K562 (cell line): ENCODE measurements at places on chromosomes 16 and 17.

DNA sequence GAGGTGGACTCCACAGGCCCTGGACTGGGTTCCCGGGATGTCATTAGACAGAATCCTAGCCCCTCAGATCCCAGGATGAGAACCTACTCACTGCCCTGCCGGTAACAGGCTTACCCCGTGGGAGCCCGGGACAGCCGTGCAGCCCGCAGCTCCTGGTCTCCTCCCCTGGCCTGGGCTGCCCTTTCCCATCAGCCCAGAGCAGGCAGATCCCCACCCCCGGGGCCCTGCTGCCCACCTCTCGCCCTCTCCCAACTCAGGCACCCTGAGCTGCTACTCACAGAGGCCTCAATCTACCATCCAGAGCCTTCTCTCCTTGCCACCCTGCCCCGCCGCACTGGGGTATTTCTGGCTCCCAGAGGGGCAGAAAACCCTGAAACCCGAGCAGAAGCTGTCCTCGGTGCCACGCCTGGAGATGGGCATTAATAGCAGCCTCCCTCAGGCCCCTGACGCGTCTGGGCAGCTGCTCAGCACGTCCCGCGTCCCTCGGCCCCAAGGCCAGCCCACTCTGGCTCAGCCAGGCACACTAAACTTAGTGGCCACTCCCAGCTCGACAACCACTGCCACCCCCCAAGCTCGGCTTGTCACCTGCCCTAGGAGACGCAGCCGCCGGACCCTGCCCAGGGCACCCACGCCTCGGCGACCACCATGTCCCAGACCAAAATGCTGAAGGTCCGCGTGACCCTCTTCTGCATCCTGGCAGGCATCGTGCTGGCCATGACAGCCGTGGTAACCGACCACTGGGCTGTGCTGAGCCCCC lies at the start of gene CACNG1:
Gene CACNG1 (plus strand): TSS at position 539 of the 757 bp plus-strand sequence. CDS start 107 bp downstream, at position 646.
- DNase-seq = no peak

DNA sequence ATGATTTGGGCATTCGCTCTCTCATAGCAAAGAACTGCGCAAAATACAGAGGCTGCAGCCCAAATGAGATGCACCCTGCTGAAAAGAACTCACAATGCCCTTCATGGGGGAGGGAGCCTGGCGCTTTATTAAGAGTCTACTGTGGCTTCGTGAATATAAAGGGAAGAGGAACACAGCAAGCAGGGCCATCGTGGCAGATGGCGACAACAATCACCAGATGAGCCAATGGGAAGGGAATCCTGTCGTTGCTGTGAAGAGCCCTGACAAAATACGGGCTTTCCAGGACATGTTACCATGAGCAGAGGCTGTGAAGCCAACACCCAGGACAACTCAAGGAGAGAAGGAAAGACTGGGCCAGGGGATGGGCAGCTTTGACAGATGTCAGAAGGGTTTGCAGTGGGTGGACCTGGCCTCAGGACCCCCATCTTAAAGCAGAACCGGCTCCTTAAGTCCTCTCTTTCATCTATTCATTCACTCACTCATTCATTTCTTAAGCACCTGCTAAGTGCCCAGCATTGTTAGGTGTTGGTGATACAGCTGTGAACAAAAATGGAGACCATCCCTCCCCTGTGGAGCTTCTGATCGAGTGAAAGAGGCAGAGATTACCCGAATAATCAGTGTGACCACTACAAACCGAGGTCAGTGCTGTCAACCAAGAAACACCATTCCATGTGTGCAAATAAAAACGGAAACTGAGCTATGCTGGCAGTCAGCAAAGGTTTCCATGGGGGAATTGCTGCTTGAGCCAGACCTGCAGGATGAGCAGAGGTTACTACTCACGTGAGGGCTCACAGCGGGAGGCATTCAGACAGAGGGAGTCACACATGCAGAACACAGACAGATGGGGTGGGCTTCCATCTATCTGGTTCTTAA lies 125.8 kb downstream of the DYNLRB2 start:
- DNase-seq = no peak

DNA sequence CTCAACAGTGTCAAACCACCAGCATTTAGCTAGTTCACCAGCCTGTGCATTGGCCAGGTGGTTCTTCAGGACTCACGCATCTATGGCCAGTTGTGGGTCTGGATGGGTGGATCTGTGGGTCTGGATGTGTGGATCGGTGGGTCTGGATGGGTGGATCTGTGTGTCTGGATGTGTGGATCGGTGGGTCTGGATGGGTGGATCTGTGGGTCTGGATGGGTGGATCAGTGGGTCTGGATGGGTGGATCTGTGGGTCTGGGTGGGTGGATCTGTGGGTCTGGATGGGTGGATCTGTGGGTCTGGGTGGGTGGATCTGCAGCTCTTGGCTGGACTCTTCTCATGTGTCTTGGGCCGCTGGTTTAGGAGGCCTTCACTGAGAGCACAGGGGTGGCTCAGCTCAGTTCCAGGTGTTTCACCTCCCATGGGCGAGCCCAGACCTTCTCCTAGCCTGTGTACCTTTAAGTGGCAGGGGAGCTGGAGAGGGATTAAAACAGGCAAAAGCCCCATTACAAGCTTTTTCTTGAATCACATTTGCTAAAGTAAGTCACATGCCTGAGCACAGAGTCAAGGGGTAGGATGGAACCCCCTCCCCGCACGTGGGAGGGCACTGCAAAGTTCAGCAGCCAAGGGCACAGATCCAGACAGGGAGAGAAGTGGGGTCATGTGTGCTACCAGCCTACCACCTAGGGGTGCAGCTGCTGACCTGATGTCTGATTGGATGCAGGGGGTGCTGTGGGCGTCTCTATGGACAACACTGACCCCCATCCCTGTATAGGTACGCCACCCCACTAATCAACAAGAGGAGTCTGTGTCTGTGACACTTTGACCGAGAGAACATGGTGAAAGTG lies 3.4 kb upstream of the NUBP1 start:
- no peak for DNase-seq

GRCh38 chr16:19822533-19822932 lies 62.1 kb downstream of the GPRC5B start:
- DNase-seq = no peak

DNA sequence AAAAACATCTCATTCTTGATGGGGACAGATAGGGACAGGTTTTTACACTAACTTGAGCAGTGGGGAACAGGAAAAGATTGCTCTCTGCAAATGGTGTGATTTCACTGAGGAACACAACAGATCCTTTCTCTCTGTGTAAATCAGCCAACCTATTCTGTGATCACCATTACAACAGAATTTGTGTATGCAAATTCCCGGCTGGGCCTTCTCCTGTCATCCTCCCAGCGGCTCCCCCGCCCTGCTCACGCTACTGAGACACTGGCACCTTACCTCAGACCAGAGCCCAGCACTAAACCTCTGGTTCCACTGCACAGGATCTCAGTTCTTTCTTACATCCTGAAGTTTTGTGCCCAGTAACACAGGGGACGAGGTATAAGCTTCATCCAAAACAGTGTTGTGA lies 97.0 kb upstream of the FA2H start:
- no peak for DNase-seq

- no peak for DNase-seq
Measured at GRCh38 chr16:57842601-57843000, 40.3 kb upstream of the KIFC3 start.

GRCh38 chr17:42980766-42981397 lies 517 bp downstream of the RUNDC1 start:
- DNase-seq = peak; percentile 61

GRCh38 chr16:26161461-26162180 lies 469.9 kb downstream of the HS3ST4 start:
- DNase-seq = no peak

- DNase-seq = no peak
Measured at GRCh38 chr17:21172846-21173245, 41.1 kb downstream of the TMEM11 start.

GRCh38 chr16:12197812-12198211 lies 221.3 kb downstream of the SNX29 start:
- DNase-seq = no peak

- DNase-seq = no peak
Measured at GRCh38 chr17:35912942-35913341, 17.6 kb downstream of the RDM1 start.

DNA sequence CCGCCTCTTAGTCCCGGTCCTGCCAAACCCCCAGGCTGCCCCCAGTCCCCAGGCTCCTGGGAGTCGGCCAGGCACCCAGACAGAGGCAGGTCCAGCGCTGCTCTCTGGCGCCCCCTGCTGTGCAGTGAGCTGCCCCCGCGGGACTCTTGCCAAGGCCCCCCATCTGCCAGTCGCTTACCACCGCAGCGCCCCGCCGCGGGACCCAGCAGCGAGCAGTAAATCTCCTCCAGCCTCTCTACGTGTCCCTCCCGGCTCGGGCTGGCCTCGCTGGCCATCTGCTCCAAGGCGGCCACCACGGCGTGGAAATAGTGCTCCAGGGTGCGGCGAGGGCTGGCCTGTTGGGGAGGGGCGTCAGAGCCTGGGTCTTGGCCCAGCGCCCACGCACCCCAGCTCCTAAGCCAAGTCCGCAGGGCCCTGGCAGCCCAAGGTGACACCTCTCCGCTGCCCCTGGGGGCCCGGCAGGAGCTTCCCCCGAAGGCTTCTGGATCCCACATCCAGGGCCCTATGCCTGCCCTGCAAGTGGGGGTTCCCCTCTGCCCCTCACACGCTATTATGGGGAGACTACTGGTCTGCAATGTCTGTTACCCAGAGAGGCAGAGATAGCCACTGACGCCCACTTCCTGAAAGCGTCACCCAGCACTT lies 33.7 kb upstream of the MFSD6L start:
- DNase-seq = peak; percentile 65

DNA sequence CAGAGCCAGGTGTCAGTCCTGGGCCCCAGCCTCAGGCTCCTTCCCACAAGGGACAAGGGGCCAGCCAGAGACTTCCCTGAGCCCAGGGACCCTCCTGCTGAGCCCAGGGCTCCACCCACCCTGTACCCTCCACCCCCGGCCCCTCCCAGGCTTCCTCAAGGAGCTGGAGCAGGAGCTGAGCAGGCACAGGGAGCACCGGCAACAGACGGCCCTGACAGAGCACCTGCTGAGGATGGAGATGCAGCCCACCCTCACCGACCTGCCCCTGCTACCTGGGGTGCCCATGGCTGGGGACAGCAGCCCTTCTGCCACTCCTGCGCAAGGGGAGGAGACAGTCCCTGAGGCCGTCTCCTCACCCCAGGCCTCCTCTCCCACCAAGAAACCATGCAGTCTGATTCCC lies 4.5 kb downstream of the SCRN2 start:
- DNase-seq = no peak

DNA sequence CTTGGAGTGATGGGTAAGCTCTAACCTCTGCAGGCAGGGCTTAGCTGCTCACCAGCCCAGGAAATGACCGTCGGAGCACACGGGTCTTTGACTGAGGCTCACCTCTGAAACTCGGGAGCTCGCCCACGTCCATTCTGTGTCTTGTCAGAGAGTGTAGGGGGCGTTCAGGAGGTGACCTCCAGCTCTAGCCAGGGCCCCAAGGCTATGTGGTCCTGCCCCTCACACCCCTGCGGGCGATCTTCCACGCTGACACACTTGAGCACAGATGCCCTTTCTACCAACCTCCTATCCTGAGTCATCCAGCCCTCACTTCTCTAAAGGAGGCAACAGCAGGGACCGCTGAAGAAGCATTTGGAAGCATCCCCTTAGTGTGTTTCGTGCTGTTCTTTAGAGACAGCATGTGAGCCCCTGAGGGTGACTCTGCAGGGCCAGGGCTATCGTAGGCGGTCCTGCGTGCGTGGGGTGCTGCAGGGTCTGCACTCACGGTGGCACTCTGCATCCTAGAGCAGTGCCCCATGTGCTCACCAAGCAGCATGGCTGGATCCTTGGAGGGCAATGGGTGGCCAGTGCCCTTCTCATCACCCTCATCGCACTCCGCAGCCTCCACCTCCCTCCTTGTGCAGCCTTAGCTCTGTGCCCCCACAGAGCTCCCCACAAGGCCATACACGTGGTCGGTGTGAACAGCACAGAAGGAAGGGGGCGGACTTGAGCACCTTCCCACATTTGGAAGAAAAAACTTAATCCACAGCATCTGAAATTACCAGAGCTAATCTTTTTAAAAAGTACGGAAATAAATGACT lies 33.8 kb downstream of the SLC47A1 start:
- DNase-seq = no peak

DNA sequence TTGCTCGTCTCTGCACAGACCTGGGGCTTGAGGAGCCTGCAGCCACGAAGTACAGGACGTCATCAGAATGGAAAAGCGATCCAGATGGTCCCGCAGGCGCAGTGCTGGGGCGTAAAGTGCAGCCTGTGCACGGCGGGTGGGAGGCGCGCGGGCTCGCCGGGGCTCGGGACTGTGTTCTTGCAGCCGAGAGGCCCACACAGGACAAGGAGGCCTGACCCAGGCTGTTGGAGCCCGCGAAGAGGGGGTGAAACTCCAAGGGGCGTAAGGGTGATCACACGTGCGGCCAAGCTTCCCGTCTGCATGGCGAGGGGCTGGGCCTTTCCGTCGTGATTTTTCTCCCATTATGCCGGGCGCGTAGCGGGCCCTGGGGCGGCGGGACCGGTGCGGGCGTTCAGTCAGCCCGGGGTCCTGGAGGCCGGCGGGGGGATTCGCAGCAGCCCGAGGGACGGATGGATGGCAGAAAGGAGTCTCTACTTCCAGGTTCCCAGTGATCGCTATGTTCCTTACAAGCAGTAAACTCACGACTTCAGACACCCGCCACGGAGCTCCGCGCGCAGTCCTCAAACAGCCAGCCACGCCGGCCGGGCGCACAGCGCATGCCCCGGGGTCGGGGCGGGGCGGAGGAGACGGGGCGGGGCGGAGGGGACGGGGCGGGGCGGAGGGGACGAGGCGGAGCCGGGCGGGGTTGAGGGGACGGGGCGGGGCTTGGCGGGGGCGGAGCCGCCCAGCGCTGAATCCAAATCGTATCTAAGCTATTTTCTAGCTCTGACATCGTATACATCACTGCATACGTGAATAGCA lies 141.0 kb upstream of the KCNJ18 start:
- peak; percentile 93 for DNase-seq

DNA sequence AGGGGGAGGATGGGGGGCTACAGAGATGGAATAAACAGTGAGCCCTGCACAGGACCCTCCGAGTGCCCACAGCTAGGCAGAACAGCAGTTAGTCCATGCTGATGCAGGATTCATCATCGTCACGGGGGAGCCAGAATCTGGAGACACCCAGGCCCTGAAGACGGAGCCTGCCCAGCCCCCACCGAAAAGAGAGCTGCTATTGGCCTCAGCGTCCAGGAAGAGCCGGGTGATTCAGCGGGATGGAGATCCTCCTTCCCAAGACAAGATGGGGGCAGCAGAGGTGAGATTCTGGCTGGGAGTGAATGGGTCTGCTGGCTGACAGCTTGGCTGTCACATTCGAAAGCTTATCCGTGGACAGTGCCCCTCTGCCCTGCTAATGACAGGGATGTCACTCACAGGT lies 133.6 kb upstream of the CRHR1 start:
- no peak for DNase-seq

DNA sequence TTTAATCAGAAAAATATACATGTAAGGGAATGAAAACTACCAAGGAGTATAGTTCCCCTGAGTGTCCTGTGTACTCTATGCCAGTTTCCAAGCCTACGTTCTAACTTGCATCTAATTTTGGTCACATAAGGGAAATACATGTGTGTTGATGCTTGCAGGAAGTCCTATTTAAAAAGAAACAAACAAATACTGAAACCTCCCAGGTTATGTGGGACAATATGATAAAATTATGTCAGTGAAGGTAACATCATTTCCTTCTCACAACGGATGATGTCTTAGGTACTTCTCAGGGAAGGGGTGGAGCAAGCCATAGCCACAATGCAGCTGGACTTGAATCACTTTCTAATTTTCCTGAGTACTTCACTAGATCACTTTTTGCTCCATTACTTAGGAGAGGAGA lies 115.9 kb downstream of the ZFHX3 start:
- no peak for DNase-seq
